ENCODE measurements at places on chromosomes 4 and X.
A peak's percentile ranks its signal among the peaks of the same experiment; 100 is the strongest.

GRCh38 chr4:28269426-28269825 is 1408.8 kb downstream of the STIM2 start:
- H3K36me3 ChIP-seq = no peaks in the 10 kb centered on the region
- no peak overlapping the region for H3K4me3 ChIP-seq
- H3K27me3 ChIP-seq = no peaks in the 10 kb centered on the region
- no peaks in the 10 kb centered on the region for H3K4me1 ChIP-seq
- no peak overlapping the region for H3K27ac ChIP-seq

DNA sequence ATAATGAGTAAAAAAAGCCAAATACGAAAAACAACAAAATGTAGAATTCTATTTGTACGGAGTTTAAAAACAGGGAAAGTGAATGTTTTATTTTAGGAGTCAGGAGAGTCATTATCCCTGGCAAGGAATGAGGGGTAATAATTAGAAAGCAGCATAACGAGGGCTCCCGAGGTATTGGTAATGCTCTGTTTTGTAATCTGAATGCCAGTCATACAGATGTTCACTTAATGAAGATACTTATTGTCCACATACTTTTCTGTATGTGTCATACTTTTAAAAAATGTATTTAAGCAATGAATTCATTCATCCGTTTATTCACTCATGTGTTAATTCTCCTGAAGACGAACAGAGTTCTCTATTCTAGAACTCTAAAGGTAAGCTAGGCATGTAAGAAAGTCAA is 87.8 kb upstream of the BMP2K start:
- no peak overlapping the region for H3K27ac ChIP-seq
- DNase-seq = no peak

DNA sequence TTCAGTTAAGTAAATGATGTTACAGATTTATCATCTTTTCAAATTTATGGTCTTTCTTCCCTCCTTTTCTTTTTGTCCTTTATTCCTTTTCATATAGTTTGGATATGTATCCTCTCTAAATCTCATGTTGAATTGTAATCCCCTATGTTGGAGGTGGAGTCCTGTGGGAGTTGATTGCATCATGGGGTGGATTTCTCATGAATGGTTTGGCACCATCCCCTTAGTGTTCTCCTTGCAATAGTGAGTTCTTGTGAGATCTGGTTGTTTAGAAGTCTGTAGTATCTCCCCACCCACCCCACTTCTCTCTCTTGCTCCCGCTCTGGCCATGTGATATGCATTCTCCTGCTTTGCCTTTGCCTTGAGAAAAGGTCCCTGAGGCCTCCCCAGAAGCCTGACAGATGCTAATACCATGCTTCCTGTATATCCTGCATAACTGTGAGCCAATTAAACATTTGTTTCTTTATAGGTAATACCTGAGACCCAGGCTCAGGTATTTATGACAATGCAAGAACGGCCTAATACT is 236.7 kb downstream of the PRDM5 start:
- no peaks in the 10 kb centered on the region for H3K4me1 ChIP-seq
- no peaks in the 10 kb centered on the region for H3K27me3 ChIP-seq
- H3K4me3 ChIP-seq = no peak overlapping the region
- no peak for DNase-seq

DNA sequence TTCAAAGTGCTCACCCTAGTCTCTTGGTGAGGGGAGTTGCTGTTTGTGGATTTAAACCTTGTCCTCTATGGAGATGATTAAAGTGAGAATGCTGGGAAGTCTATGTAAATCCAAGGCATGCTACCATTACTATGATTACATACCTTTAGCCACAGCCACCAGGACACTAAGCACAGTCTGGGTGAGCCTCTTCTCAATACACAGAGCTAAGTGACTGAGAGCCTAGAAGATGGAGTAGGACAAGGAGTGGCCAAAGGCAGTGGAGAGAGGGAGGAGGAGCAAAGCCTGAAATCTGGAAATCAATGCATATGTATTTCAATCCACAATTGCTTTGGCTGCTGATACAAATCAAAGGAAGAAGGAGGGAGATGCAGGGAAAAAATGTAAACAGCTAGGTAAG is 12.7 kb upstream of the TSPAN5 start:
- 0 out of 2 replicates have a peak, but pooled peaks cover 3% of the 10 kb centered on the region for H3K4me1 ChIP-seq
- no peaks in the 10 kb centered on the region for H3K27me3 ChIP-seq
- DNase-seq = no peak
- no peak overlapping the region for H3K4me3 ChIP-seq
- no peaks in the 10 kb centered on the region for H3K36me3 ChIP-seq

GRCh38 chr4:173189117-173189693 is 20.6 kb downstream of the GALNT7 start:
- H3K4me1 ChIP-seq = peaks cover 8% of the 10 kb centered on the region
- no peak overlapping the region for H3K27ac ChIP-seq
- no peak overlapping the region for H3K4me3 ChIP-seq
- H3K27me3 ChIP-seq = no peaks in the 10 kb centered on the region
- peak; percentile 85 for DNase-seq

- H3K27ac ChIP-seq = no peak overlapping the region
- H3K36me3 ChIP-seq = no peaks in the 10 kb centered on the region
- no peak overlapping the region for H3K4me3 ChIP-seq
- no peak for DNase-seq
- H3K4me1 ChIP-seq = peaks cover 2% of the 10 kb centered on the region
These were observed 105.8 kb downstream of the FAM53A start for GRCh38 chr4:1578251-1578773.

GRCh38 chr4:75660491-75660890 is 12.7 kb downstream of the G3BP2 start:
- no peak for DNase-seq
- H3K27ac ChIP-seq = no peak overlapping the region
- H3K36me3 ChIP-seq = peaks cover 14% of the 10 kb centered on the region
- no peaks in the 10 kb centered on the region for H3K27me3 ChIP-seq
- no peaks in the 10 kb centered on the region for H3K4me1 ChIP-seq

DNA sequence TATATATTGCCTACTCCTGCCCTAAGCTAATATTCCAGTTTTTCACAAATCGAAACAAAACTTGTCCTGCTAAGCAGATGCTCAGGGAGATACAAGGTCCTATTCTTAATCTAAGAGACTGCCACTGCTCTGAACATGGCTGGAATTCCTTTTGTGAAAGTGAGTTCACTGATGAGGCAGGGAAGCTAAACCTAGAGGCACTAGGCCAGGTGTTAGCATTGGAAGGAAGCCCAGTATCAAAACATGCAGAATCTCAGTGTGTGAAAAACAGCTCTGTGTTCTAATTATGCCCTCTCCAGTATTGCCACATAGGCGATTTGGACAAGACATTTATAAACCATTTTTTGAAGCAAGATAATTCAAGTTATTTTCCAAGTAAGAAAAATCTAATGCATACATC is 47.6 kb downstream of the ABCG2 start:
- no peak for DNase-seq
- no peak overlapping the region for H3K27ac ChIP-seq
- H3K36me3 ChIP-seq = no peaks in the 10 kb centered on the region
- peaks cover 8% of the 10 kb centered on the region for H3K4me1 ChIP-seq
- no peak overlapping the region for H3K4me3 ChIP-seq
- no peaks in the 10 kb centered on the region for H3K27me3 ChIP-seq

- no peak overlapping the region for H3K4me3 ChIP-seq
- H3K27ac ChIP-seq = no peak overlapping the region
- H3K27me3 ChIP-seq = no peaks in the 10 kb centered on the region
- H3K4me1 ChIP-seq = no peaks in the 10 kb centered on the region
These were observed 81.0 kb upstream of the SMARCAD1 start for GRCh38 chr4:94126669-94127068.

DNA sequence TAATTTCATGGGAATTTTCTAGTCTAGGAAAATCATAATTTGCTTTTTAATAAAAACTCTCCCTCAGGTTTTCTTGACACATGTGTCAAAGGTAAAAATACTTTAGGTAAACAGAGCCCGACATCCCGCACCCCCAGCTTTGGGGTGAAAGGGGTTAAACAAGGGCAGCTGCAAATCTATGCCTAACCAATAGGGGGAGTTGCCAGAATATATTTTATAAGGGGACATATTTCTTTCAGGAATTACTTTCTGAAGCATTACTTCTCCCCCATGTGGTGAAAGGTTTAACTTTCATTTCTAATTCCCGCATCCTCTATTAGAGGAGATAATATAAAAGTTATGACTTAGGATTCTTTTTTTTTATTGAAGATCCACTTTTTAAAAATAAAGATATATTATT is 53.9 kb upstream of the HEPH start:
- peak; percentile 8 for DNase-seq
- no peaks in the 10 kb centered on the region for H3K36me3 ChIP-seq
- no peaks in the 10 kb centered on the region for H3K4me1 ChIP-seq
- H3K27me3 ChIP-seq = no peaks in the 10 kb centered on the region

- H3K27ac ChIP-seq = no peak overlapping the region
- no peaks in the 10 kb centered on the region for H3K4me1 ChIP-seq
- no peak overlapping the region for H3K4me3 ChIP-seq
- H3K36me3 ChIP-seq = no peaks in the 10 kb centered on the region
- DNase-seq = peak; percentile 48
- no peaks in the 10 kb centered on the region for H3K27me3 ChIP-seq
These were observed 12.2 kb upstream of the ODAM start for GRCh38 chr4:70183168-70183939.

DNA sequence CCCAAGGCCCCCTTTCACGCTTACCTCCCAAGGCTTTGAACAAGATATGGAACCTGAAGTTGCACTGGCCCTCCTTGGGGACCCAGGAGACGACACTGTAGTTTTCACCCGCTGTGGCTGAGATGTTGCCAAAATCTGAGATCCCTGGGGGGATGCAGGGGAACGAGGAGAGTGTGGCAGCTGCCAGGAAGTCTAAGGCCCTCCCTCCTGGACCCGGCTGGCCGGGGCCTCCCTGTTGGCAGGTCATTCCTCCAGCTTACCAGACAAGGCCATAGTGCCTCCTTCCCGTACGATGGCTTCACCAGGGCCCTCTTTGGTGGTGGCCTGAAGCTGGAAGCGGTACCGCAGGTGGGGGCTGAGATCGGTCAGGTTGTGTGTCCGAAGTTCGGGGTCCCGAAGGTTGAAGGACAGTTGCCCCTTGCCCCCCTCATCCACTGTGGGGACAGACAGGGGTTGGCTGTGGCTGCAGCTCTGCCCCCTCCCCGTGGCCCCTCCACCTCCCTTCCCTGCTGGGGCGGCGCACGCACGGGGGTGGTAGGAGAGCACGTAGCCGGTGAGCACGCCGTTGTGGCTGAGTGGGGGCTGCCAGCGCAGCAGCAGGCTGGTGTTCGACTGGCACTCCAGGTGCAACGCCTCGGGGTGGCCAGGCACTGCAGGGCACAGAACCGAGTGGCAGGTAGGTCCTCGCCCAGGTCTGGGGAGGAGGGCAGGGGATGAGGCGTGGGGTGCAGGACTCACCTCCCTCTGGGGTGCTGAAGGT is 21.2 kb downstream of the L1CAM start:
- H3K4me3 ChIP-seq = no peak overlapping the region
- no peaks in the 10 kb centered on the region for H3K4me1 ChIP-seq
- no peaks in the 10 kb centered on the region for H3K36me3 ChIP-seq

DNA sequence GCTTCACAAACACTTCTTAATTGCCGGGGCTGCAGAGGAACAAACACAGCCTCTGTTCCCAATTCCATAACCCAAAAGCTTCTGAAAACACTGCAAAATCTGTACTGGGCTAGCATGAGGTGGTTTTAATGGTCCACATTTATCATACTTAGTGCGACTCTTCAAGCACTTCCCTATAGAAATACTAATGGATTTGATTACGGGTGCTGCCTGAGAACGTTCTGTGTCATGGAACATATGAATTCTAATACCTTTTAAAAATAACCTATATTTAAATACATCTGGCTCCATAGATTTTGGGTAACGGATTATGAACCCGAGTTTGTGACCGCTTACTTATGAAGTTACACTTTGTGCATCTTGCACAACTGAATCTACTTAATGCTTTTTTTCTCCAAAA is 35.4 kb upstream of the STS start:
- no peak overlapping the region for H3K27ac ChIP-seq
- DNase-seq = no peak
- H3K4me3 ChIP-seq = no peak overlapping the region
- 0 out of 2 replicates have a peak, but pooled peaks cover 2% of the 10 kb centered on the region for H3K36me3 ChIP-seq
- H3K4me1 ChIP-seq = peaks cover 5% of the 10 kb centered on the region
- no peaks in the 10 kb centered on the region for H3K27me3 ChIP-seq

DNA sequence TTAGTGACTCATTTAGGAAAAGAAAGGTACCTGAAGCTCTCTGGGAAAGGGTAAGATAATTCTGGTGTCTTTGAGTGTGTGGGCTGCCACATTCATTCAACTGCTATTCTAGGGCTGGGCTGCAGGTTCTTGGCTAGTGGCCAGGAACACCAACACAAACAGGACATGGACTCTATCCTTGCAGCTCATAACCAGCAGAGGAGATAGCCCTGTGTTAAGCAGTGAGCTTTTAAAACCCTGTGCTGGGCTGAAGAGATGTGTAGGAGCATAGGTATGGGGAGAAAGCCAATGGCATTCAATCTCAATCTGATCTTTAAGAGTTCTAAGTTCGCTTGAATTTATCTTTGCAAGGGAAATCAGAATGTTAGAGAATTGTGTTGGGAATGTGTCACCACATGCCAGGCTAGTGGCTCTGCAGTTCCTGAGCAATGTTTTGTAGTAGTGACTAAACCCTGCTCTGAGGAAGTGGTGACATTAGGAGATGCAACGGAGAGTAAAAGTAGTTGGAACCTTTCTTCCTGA is 39.2 kb downstream of the SGMS2 start:
- no peaks in the 10 kb centered on the region for H3K36me3 ChIP-seq
- H3K4me3 ChIP-seq = no peak overlapping the region
- no peaks in the 10 kb centered on the region for H3K27me3 ChIP-seq
- H3K4me1 ChIP-seq = peaks cover 5% of the 10 kb centered on the region
- DNase-seq = peak; percentile 51

DNA sequence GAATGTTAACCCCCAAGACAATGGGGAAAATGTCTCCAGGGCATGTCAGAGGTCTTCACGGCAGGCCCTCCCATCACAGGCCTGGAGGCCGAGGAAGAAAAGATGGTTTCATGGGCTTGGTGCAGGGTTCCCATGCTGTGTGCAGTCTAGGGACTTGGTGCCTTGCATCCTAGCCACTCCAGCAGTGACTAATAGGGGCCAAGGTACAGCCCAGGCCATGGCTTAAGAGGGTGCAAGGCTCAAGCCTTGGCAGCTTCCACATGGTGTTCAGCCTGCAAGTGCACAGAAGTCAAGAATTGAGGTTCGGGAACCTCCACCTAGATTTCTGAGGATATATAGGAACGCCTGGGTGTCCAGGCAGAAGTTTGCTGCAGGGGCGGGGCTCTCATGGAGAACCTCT is 50.6 kb downstream of the BMP3 start:
- H3K36me3 ChIP-seq = no peaks in the 10 kb centered on the region
- no peak for DNase-seq
- H3K27ac ChIP-seq = no peak overlapping the region
- peaks cover 2% of the 10 kb centered on the region for H3K4me1 ChIP-seq
- H3K4me3 ChIP-seq = no peak overlapping the region
- no peaks in the 10 kb centered on the region for H3K27me3 ChIP-seq

DNA sequence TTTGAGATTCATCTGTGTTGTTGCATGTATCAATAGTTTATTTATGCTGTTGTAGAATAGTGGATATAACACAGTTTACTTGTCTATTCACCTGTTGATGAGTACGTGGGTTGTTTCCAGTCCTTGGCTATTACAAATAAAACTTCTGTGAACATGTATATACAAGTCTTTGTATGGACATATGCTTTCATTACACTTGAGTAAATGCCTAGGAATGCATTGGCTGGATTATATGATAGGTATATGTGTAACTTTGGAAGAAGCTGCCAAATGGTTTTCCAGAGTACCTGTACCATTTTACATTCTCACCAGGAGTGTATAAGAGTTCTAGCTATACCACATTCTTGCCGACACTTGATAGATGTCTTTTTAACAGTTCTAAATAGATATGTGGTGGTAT is 16.5 kb downstream of the ART3 start:
- no peak for DNase-seq
- no peak overlapping the region for H3K4me3 ChIP-seq
- peaks cover 2% of the 10 kb centered on the region for H3K27me3 ChIP-seq
- H3K36me3 ChIP-seq = no peaks in the 10 kb centered on the region
- 0 out of 2 replicates have a peak, but pooled peaks cover 2% of the 10 kb centered on the region for H3K4me1 ChIP-seq
- H3K27ac ChIP-seq = no peak overlapping the region
